Fibroblast of lung (primary cell): ENCODE measurements at places on chromosomes 2 and 18. TPM values are rescaled to one million over a fixed set of nuclear protein-coding genes. Genes with fewer than 3 reads are reported as not detected.

DNA sequence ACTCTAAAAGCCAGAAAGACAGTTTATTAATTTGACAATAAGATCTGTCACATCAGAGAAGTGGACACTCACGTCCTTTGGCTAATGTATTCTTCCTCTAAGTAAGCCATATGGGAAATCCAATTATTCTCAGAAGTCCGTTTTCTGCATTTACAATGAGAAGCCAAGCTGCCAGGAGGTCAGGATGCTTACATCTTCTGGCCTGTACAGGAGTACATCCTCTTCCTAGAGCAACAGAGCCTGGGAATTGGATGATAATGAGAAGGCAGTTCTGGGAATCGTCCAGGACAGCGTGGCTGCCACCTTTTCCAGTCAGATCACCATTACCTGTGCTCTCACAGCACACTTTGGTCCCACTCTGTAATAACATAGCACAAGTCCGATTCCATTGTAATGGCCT, 5.2 kb downstream of the RAPGEF4 start:
- DNase-seq: no peak

GRCh38 chr2:209563453-209563852, 139.6 kb downstream of the MAP2 start:
- DNase-seq: no peak

GRCh38 chr18:48292229-48292628, 117.0 kb downstream of the ZBTB7C start:
- DNase-seq: no peak

- no peak for DNase-seq
These were observed at the start of gene ECEL1 for GRCh38 chr2:232487385-232488096. Gene ECEL1, minus strand, starts transcription at chr2:232487834. Its CDS starts 1,181 bp downstream, at chr2:232486653.

ANKAR gene
- 1.3 and 2.1 TPM in 2 replicates for polyA plus RNA-seq

DNA sequence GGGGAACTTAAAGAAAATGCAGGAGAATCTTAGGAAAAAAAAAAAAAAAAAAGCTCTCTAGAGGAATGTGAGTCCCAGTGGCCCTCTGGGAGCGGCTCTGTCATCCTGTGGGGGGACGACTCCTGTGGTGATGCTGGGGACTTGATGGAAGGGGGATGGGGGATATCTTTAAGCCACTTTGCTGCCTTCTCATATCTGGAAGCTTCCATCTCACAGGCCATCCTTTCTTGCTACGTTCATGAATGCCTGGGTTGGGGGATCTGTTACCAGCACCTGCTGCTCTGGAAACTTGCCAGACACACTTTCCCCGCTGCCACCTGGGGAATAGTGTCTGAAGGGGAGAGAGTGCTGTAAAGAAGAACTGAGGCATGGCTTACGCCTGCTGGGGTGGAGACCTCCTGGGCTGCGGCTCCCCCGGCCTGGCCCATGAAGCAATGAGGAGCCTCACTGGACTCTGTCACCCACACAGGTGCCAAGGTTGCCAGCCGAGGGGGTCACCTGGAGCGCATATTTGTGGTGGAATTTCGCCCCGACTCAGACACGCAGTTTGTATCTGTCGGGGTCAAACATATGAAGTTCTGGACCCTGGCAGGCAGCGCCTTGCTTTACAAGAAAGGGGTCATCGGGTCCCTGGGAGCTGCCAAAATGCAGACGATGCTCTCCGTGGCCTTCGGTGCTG, 92.8 kb downstream of the RTN4 start:
- DNase-seq: no peak

MSTN gene
- 0.81 and 19.6 TPM in 2 replicates for polyA plus RNA-seq

GRCh38 chr2:40370007-40370395, 81.9 kb downstream of the SLC8A1 start:
- DNase-seq: peak; percentile 40

DNA sequence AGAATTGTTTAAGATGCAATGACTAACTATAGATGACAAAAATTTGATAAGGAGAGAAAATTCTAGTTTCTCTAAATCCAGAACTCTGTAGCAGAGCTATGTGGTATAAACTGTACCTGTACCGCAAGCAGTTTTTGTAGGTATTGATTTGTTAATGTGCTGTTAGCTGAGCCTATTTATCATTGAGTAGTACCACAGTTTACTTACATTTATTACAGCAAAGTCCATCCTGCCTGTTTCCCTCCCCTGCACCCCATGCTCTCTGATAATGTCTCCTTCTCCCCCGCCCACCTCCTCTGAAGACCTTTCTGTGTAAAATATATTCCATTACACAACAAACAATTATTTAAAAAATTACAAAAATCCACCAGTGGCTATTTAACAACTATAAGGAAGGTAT, 170.6 kb downstream of the RNF152 start:
- DNase-seq: no peak

GRCh38 chr2:72803626-72804320, 22.1 kb downstream of the EXOC6B start:
- no peak for DNase-seq

DNA sequence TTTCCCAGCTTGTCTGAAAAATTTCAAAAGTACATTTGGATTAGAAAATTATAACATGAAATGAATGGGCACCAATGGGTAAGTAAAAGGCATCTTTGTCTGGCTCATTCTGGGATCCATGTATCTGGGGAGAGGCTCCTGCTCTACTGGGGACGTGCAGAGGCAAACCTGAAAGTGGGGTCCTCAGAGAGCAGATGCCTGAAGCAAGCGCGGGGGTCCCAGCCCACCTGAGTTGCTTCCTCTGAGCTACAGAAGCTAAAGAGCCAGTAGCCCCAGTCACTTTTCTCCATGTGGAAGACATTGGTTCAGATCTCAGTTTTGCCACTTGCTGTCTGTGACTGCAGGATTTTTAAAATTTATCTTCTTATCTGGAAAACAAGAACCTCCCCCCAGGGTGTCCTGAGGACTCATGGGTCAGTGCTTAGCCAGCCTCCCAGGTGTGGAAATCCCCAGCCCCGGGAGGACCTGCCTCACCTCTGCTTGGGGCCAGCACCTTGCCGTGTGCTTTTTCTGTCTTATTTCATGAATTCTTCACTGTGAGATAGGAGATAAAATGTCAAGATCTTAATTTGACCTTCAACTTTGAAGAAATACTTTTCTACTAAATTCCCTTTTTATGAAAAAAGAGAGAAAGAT, 25.1 kb upstream of the ODC1 start:
- no peak for DNase-seq

DNA sequence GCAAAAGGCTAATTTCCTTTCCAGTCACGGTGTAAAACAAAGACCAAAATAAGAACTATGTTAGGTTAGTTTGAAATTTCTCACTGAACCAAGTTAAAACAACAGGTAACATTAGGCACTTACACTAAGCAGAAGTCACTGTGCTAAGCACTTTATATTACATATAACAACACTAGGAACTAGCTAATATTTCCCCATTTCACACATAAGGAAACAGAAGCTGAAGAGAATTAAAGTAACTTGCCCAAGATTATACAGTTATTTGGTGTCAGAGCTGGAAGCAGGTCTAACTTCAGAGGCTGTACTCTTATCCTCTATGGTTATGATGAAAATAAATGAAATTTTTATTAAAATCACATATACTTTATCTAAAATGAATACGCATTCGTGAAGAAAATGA, 5.9 kb downstream of the ITSN2 start:
- no peak for DNase-seq

GRCh38 chr18:2104620-2105462, 466.5 kb downstream of the METTL4 start:
- peak; percentile 26 for DNase-seq
